Fibroblast of upper back skin (primary cell): ENCODE measurements at places on chromosomes 3 and 15.

DNA sequence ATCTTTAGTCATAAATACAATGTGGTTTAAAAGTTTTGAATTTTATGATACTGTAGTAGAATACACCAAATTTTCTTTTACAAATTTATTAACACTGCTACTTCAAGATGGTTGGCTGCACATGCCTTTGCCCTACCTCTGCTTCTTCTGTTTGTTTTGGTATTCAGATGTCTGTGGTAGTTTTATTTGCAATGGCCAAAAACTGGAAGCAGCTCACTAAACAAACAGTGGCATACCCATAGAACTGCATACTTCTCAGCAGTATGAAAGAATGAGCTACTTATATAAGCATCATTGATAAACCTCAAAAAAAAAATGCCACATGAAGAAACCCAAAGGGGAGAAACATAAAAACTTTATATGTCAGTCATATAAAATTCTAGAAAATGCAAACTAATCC is 19.5 kb downstream of the ARIH2 start:
- DNase-seq, result no peak

DNA sequence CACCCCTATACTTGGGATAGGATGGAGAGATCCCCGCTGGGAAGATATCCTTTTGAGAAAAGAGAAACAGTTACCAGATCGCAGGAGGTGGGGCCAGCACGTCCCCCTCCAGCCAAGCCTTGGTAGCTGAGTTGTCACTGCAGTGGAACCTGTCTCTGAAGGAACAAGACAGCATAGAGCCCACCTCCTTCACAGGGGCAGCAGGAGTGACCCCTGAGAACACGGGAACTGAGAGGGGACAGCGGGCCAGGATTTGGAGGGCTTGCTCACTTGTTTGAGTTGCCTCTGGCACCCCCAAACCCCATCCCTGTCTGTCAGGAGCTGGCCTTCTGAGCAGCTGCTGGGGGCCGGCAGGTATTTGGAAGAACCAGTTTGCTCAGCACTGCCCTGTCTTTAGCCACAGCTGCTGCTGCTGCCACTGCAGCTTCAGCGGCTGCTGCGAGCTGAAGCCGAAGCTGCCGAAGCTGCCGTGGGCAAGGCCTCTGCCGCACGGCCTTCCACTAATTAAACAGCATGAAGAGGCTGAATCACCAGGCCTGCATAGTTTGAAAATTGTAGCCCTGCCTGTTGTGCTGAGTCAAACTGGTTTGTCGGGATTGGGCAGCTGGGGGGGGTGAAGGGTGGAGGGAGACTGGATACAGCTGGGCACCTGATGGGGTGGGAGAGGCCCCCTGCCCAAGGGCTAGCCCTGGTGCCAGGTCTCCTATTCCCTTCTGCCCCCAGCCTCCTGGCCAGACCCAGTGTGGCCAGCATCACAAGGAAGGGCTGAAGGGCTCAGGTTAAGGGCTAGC is 4.0 kb downstream of the EPHB3 start:
- DNase-seq, result peak; percentile 90

- peak; percentile 100 for DNase-seq
Measured at GRCh38 chr15:39213385-39213840, 367.5 kb upstream of the THBS1 start.

DNA sequence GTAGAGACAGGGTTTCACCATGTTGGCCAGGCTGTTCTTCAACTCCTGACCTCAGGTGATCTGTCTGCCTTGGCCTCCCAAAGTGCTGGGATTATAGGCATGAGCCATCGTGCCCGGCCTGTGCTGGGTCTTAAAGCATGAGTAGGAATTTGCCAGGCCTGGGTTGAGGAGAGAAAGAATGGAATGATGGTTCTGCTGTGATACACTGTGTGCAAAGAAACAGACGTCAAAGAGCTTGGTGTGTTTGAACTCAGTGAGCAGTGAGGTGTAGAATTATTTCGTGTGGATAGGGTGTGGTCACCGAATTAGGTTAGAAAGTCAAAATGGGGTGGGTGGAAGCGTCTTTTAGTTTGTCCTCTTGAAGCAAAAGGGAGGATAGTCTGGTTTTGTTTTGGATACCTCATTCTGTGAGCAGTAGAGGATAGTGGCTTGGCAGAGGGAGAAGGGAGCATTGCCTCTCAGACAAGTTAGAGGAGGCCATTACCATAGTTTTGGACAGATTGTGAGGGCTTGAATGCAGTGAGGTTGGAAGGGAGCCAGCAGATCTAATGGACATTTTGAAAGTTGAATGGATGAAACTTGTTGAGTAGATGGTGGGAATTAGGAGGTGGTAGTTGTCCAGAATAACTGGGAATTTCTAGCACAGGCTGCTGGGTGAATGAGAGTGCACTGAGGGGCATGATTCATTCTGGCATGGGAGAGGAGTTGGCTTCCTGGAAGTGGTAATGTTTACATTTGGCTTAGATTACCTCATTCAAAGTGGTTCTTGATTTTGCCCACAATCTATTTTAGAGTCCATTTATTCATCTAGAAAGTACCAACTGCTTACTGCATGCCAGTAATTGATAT is 27.2 kb downstream of the AKAP13 start:
- DNase-seq, result peak; percentile 70

GRCh38 chr3:42369832-42370231 is 40.6 kb downstream of the LYZL4 start:
- DNase-seq, result no peak

DNA sequence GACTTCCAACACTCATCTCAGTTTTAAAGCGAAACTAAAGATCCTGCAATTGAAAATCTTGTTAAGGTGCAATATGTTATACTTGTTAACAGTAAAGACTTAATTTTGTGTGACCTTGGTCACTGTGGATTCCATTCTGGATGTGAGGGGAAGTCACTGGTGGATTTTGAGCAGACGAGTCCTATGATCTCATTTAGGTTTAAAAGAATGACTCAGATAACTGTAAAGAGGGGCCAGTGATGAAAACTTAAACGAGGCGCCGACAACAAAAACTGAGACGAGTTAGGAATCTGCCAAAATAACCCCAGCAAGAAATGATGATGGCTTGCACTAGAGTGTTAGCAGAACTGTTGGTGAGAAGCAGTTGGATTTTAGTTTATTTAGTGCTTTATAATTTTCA is 56.5 kb downstream of the LRRC28 start:
- DNase-seq, result peak; percentile 17

DNA sequence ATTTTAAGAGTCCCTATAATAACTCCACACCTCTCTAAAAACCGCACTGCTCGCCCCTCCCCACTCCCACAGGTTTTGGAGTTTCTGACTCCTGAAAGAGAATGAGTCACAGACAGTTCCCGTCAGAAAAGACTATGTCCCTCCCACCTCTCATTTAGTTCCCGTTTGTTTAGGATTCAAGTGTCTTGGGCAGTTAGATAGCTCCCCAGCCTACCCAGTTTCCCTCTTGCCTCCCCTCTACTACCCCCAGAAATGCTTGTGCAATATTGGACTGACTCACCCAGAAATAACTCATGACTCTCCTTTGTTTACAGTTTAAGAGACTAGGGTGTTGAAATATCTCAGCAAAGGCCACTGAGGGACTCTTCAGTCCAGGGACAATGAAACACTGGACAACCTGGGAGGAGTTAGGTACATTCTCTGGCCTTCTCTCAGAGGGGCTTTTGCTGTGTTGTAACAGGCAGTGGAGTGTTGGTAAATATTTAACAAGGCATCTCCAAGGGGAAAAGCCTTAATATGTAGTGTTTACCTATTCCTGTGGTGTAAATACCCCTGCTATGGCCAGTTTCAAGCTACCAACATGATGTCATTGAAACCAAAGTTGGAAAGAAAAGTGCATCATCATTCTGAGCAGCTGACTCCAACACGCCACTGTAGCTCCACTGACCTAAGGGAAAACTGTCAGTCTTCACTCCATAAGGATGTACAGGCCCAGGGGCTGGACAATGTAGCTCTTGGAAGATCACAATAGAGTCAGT is 96.1 kb upstream of the CHD2 start:
- peak; percentile 100 for DNase-seq
